ENCODE measurements at places on chromosomes 2 and 18.

- no peak for DNase-seq
Measured at GRCh38 chr2:227816507-227817294, 3.1 kb downstream of the CCL20 start.

GRCh38 chr2:72153924-72154323 is 6.3 kb upstream of the CYP26B1 start:
- no peak for DNase-seq

GRCh38 chr18:49839012-49839411 is 25.7 kb upstream of the ACAA2 start:
- DNase-seq, result no peak

DNA sequence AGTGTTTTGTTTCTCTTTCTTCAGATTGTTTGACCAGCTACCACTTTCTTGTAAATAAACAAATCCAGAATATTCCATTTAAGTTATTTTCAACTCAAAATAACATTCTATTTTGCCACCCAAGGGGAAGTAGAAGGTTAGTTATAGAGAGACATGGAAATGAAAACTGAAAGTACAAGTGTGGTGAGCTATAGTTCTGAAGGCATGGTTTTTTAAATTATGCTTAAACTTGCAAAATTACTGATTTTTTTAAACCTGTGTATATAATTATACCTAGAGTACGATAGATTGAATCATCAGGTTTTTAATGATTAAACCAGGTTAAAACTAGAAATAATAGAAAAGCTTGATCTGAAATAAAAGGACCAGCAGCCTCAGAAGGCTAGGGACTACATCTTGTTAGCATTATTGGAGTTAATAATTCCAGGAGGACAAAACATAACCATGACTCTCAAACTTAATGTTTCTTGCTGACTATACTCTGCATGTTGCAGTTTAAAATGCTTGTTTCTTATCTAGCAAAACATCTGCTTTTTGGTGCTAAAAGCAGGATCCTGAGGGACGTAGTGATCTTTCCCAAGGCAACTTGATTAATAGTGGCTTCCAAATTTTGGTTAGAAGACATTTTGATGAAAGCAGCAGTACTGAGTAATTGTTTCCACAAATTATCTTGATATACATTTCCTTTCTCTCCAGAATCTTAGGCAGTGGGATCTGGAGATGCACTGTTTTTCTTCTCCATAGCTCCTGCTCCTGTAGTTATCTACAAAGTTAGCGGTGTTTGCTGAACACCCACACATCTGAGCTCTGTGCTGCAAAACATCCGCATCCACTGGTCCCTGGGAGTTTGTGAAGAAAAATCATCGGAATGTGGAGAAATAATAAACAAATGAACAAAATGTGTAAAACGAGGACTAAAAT is 327.2 kb upstream of the PKDCC start:
- no peak for DNase-seq

DNA sequence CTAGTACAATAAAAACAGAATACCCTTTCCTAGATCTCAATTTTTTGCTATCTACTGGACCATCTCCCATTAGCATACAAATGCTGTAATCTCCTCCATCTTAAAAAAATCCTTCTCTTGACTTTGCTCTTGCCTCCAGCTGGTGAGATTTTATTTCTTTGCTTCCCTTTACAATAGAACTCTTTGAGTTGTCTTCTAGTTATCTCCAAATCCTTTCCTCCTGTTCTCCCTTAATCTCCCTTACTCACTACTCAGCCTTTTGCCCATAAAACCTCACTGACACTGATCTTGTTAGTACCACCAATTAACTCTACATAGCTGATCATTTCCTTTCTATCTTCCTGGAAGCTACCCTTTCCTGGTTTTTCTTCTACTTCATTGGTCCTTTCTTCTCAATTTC is 63.5 kb upstream of the FRZB start:
- DNase-seq, result no peak

GRCh38 chr2:134154246-134154645 is 99.6 kb upstream of the MGAT5 start:
- DNase-seq, result no peak

GRCh38 chr18:73646196-73646595 is 501.4 kb downstream of the FBXO15 start:
- no peak for DNase-seq

Measured in NCI-H510A treated with DMSO at 0.1 percent for 48 hours (cell line).